ENCODE measurements at places on chromosomes 12 and 14.

GRCh38 chr12:26126340-26127284, 1.8 kb upstream of the BHLHE41 start:
- peak; percentile 68 for DNase-seq

- DNase-seq, result no peak
Observed at GRCh38 chr12:99804715-99805114, 157.2 kb downstream of the GARIN6 start.

DNA sequence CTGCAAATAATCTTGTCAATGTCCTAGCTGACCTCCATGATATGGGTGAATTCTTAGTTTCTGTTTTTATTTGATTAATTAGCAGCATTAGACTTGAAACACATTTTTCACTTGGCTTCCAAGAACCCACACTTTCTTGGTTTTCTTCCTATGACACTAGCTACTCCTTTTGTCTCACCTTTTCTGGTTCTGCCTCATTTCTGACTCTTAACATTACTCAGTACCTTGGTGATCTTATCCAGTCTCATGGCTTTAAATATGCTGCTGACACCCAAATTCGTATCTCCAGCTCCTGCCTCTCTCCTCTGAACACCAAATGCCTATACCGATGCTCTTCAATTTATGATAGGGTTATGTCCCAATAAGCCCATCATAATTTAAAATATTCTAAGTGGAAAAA, 32.0 kb upstream of the SSTR1 start:
- DNase-seq, result no peak

GRCh38 chr14:54166049-54166950, 209.7 kb upstream of the BMP4 start:
- no peak for DNase-seq

DNA sequence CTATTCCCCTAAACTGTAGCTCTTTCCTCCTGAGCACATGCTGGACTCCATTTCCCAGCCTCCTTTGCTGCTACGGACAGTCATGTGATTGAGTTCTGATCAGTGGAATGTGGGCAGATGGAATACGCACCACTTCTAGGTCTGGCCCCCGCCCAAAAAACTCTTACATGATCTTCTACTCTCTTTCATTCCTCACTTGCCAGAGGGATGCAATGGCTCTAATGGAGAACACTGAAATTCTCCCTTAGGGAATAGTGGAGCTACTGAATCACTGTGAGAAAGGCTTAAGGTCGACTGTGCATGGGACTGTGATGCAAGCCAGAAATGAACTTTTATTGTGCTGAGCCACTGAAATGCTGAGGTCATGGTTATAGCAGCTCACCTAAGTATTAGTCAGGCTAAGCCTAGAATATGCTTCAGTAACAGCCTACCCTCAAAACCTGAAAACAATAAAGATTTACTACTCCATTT, 13.0 kb upstream of the TMED2 start:
- peak; percentile 63 for DNase-seq

- DNase-seq, result no peak
Observed at GRCh38 chr12:27787559-27787958, 7.5 kb upstream of the MANSC4 start.
